H9 (cell line): ENCODE measurements at places on chromosomes 12 and 14. TPM values are rescaled to one million over a fixed set of nuclear protein-coding genes. Genes with fewer than 3 reads are reported as not detected.
A peak's percentile ranks its signal among the peaks of the same experiment; 100 is the strongest.

Gene WDR89
- total RNA-seq: 24.0 and 26.4 TPM in 2 replicates

Gene GARIN6
- total RNA-seq: not detected in 2 replicates

Gene PRB2
- not detected in 2 replicates for total RNA-seq

Gene POTEM
- total RNA-seq: not detected in 2 replicates

Gene DHRS7
- total RNA-seq: 25.2 and 27.7 TPM in 2 replicates

Gene KRT77
- not detected in 2 replicates for total RNA-seq

Gene CEBPE
- total RNA-seq: not detected in 2 replicates

Gene ZCCHC8
- total RNA-seq: 37.3 and 37.4 TPM in 2 replicates

Gene CDKN3
- 45.9 and 50.0 TPM in 2 replicates for total RNA-seq

Gene SMOC1
- total RNA-seq: 0.68 and 0.72 TPM in 2 replicates

DNA sequence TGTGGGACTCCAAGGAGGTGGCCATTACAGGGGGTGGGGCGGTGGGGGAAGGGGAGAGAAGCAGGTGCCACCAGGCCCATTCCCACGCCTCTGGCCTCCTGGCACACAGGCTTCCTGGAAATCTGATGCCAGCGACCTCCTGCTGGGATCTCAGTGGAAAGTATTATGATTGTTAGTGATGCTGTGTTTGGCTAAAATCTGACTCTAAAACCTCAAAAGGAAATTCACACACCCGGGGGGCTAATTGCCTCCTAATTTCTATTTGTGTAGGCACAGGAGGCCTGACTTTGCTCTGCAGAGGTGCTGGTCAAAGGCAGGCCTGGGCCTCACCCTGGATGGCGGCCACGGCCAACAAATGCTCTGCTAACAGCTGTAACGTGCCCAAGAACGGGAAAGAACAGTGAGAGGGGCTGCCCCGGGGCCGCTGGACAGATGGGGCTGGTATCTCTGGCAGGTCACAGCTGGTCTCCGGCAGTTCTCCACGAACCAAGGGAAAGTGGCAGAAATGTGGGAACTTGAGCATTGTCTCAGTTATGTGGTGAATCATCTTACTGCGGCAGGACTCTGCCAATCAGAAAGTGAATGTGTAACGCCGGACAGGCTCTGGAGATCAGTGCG is 14.3 kb downstream of the FAM181A start:
- H3K27me3 ChIP-seq: peaks cover 5% of the 10 kb centered on the region; the same call in 1 of the 2 replicates
- H3K4me3 ChIP-seq: no peak overlapping the region
- DNase-seq: no peak
- H3K36me3 ChIP-seq: no peaks in the 10 kb centered on the region
- no peaks in the 10 kb centered on the region; the same call in 1 of the 2 replicates for H3K4me1 ChIP-seq

- H3K4me3 ChIP-seq: no peak overlapping the region
- H3K27ac ChIP-seq: peak overlapping the region; percentile 73
- no peak for DNase-seq
Observed at GRCh38 chr12:50613463-50613862, 108.7 kb downstream of the DIP2B start.

GRCh38 chr14:31277085-31277484 is 69.5 kb upstream of the HECTD1 start:
- no peak overlapping the region for H3K27ac ChIP-seq
- H3K27me3 ChIP-seq: no peaks in the 10 kb centered on the region
- H3K4me3 ChIP-seq: no peak overlapping the region
- no peak for DNase-seq
- H3K36me3 ChIP-seq: peaks cover 45% of the 10 kb centered on the region
- H3K4me1 ChIP-seq: no peaks in the 10 kb centered on the region

- H3K4me3 ChIP-seq: no peak overlapping the region
- H3K27me3 ChIP-seq: no peaks in the 10 kb centered on the region
- peak; percentile 63 for DNase-seq
Observed at GRCh38 chr14:32560209-32560857, 231.2 kb downstream of the AKAP6 start.

DNA sequence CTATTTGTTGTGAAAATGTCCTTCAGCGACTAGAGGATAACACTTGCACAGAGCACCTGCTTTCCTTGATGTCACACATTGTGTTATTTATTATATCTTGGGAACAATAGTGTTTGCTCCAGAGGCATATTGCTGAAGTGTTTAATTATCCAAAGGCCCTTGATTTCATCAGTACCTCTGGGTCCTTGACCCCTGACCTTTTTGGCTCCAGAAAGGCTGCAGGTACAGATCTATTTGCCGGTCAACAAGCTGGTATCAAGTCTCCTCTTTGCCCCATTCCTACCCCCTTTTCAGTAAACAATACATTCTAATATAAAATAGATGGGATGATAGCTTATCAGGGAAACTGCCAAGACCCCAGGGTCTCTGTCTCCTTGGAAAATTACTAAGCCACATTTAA is 206.8 kb downstream of the DACT1 start:
- no peak for DNase-seq
- H3K27me3 ChIP-seq: no peaks in the 10 kb centered on the region
- no peak overlapping the region for H3K27ac ChIP-seq
- H3K4me3 ChIP-seq: no peak overlapping the region

- H3K4me1 ChIP-seq: peaks cover 13% of the 10 kb centered on the region
- H3K27ac ChIP-seq: no peak overlapping the region
- H3K36me3 ChIP-seq: peaks cover 4% of the 10 kb centered on the region
- H3K4me3 ChIP-seq: no peak overlapping the region
- H3K27me3 ChIP-seq: no peaks in the 10 kb centered on the region
- DNase-seq: no peak
Observed at GRCh38 chr12:106096376-106096775, 42.4 kb downstream of the NUAK1 start.

DNA sequence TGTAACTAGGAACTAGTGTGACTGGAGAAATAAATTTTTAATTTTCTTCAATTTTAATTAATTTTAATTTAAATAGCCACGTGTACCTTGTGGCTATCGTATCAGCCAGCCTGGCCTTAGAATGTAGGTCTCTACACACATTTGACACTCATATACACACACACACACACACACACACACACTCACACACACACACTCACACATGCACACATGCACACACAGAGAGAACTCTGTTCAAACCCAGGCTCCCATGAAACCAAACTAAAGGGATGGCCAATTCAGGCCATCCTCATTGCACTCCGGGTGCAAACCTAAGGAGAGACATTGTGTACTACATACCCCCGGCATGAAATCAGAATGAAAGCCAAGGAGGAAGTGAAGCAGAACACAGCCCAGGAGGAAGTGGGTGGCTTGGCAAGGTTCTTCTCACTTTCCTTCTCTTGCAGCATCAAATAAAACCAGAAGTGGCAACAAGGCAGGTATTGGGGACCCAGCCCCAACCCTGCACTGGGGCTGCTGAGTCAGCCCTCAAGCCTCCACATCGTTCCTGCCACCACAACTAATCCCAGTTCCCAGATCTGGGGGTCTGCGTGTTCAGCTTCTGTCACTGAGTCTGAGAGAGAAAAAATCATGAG is 26.2 kb upstream of the CHPT1 start:
- no peaks in the 10 kb centered on the region for H3K27me3 ChIP-seq
- H3K36me3 ChIP-seq: no peaks in the 10 kb centered on the region
- H3K27ac ChIP-seq: no peak overlapping the region
- H3K4me3 ChIP-seq: no peak overlapping the region
- 0 out of 2 replicates have a peak, but pooled peaks cover 2% of the 10 kb centered on the region for H3K4me1 ChIP-seq

DNA sequence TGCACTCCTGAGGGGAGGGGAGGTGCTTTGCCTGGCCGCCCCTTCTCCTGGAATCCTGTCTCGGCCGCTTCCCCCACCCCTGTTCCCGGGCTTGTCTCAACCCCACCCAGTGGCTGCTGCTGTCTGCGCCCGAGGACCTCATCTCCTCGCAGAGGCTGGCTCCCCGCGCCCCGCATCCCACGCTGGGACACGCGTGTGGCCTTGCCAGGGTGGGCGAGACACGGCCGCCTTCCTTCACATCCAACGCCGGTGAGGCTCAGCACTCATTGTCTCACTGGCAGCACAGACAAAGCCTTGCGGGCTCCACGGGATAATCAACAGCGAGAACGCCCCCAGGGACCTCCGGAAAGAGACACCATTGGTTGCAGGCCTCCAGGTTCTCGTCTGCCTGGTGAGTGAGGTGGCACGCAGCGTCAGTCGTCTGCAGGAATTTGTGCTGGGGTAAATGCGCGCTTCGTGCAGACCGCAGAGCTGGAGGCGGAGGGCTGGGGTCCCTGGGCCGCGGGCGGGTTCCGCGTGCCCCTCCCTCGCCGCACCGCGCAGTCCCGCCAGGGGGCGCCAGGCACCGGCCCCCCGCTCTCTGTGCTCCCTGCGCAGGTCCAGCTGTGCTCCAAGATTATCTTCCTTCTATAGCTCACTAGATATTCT is 26.8 kb downstream of the CCDC177 start:
- no peaks in the 10 kb centered on the region for H3K27me3 ChIP-seq
- no peak overlapping the region for H3K27ac ChIP-seq
- H3K4me3 ChIP-seq: peak overlapping the region; percentile 79

GRCh38 chr12:102955926-102956737 is 1.3 kb upstream of the ASCL1 start:
- no peaks in the 10 kb centered on the region; the same call in 1 of the 3 replicates for H3K36me3 ChIP-seq
- H3K4me3 ChIP-seq: peak overlapping the region; percentile 92
- peaks cover 88% of the 10 kb centered on the region for H3K27me3 ChIP-seq
- peak; percentile 66 for DNase-seq
- H3K27ac ChIP-seq: no peak overlapping the region

DNA sequence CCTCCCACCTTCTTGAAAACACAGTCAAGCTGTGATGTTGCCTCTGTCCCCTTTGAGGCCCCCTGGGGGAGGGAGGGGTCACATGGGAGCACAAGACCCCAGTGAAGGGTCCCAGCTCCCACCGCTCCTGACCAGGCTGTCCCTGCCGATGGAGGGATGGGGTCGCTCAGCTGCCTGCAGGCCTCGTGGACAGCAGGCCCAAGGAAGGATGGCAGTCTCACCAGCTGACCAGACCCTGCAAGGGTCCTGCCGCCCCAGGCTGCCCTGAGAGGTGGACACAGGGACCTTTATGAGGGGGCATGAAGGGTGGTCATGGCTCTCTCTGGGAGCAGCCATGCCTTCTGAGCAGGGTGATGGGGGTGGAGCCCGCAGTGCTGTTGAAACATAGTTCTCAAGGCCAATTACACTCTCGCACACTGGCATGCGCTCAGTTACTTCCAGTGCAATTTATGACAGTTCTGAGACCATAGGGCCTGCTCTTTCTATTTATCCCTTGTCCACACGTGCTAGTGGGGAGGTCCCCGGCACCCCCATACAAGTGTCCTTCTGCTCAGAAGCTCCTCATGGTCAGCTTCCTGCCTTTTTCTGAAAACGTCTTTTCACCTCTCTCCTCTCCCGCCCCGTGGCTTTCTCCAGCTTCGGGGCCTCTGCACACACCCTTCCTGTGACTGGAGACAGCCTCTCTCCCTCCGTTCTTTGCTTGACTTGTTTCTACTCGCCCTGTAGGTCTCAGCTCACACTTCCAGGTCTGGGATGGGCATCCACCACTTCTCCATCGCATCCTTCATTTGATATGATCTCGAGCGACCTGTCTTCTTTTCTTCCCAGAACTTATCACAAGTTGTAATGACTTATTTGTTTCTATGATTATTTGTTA is 313.1 kb downstream of the ADGRD1 start:
- H3K27me3 ChIP-seq: no peaks in the 10 kb centered on the region
- H3K4me1 ChIP-seq: no peaks in the 10 kb centered on the region
- no peaks in the 10 kb centered on the region for H3K36me3 ChIP-seq
- H3K27ac ChIP-seq: no peak overlapping the region

GRCh38 chr12:103965590-103966504 is at the start of gene TDG:
Gene TDG, plus strand, starts transcription at chr12:103965872. Its CDS starts 166 bp downstream, at chr12:103966038.
- H3K4me3 ChIP-seq: peak within 1 kb of the TSS; percentile 97
- H3K36me3 ChIP-seq: peaks cover 9% of the 10 kb centered on the region; the same call in 2 of the 3 replicates
- H3K4me1 ChIP-seq: no peaks in the 10 kb centered on the region
- H3K27ac ChIP-seq: peak within 1 kb of the TSS; percentile 37
- no peaks in the 10 kb centered on the region for H3K27me3 ChIP-seq

DNA sequence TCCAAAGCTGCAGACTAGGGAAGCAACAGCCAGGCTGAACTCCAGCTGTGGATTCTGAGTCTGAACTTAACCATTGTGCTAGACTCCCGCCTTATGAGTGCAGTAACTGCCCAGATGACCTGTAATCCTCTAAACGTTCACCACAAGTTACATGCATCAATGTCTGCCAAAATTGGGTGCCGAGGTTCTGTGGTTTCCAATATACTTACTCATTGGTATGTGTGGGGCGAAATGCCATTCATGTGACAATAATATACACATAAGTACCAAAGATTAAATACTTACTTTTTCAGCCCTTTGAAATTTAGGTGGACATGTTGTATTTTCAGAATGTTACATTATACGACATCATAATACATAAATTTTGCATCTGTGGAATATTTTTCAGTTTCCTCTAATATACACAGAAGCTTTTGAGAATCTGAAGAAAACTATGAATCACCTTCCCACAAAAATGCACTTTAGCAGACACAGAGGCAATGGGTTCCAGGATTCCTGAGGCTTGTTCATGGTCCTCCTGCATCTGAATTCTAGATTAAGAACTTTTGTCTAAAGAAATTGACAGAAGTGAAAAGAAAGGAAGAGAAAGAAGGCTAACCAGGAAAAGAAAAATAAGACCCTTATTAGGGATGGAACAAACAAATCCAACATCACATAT is 31.7 kb downstream of the GRIP1 start:
- H3K4me3 ChIP-seq: no peak overlapping the region
- H3K36me3 ChIP-seq: no peaks in the 10 kb centered on the region
- no peak for DNase-seq
- H3K27ac ChIP-seq: no peak overlapping the region
- no peaks in the 10 kb centered on the region; the same call in 1 of the 2 replicates for H3K4me1 ChIP-seq

DNA sequence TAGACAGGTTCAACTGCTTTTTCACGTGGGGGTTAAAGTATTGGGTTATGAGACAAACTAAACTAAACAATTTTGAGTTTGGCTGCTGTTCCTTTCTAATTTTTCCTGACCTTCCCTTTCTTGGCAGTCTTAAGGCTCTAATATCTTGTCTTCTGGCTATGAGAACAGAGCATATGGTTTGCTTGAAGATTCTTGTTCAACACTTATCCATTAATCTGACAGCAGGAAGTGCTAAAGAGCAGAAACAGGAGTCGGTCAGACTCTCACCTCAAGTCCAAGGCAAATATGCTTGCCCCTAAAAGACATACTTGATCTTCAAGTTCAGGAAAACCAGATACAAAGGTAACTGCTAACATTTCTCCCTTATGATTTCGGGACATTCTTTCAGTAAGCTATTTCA is 52.6 kb upstream of the KCNJ8 start:
- no peaks in the 10 kb centered on the region for H3K4me1 ChIP-seq
- H3K27me3 ChIP-seq: no peaks in the 10 kb centered on the region
- H3K4me3 ChIP-seq: no peak overlapping the region
- H3K27ac ChIP-seq: no peak overlapping the region
- H3K36me3 ChIP-seq: no peaks in the 10 kb centered on the region

GRCh38 chr12:45093051-45093450 is 42.2 kb upstream of the DBX2 start:
- H3K27ac ChIP-seq: no peak overlapping the region
- no peaks in the 10 kb centered on the region for H3K4me1 ChIP-seq
- no peaks in the 10 kb centered on the region for H3K36me3 ChIP-seq
- no peaks in the 10 kb centered on the region for H3K27me3 ChIP-seq

- peaks cover 27% of the 10 kb centered on the region for H3K36me3 ChIP-seq
- DNase-seq: no peak
- peaks cover 15% of the 10 kb centered on the region; the same call in 1 of the 2 replicates for H3K27me3 ChIP-seq
- no peaks in the 10 kb centered on the region for H3K4me1 ChIP-seq
Observed at GRCh38 chr14:37618498-37619028, 23.1 kb downstream of the TTC6 start.

GRCh38 chr14:33773205-33774030 is 177.5 kb downstream of the EGLN3 start:
- H3K4me1 ChIP-seq: no peaks in the 10 kb centered on the region
- H3K27me3 ChIP-seq: no peaks in the 10 kb centered on the region
- H3K4me3 ChIP-seq: no peak overlapping the region
